ENCODE measurements at places on chromosomes 6 and 20. TPM values are rescaled to one million over a fixed set of nuclear protein-coding genes. Genes with fewer than 3 reads are reported as not detected.

The FKBP1C gene
- 1.2 TPM for total RNA-seq

The TRIM10 gene
- 0.09 TPM for total RNA-seq

The BPIFB2 gene
- not detected for total RNA-seq

The PDYN gene
- 0.59 TPM for total RNA-seq

The FAM217A gene
- total RNA-seq, result not detected

The TJAP1 gene
- total RNA-seq, result 45.1 TPM

The BPIFA1 gene
- not detected for total RNA-seq

The TXLNB gene
- total RNA-seq, result not detected

The STX16 gene
- total RNA-seq, result 81.4 TPM

The RIMS1 gene
- total RNA-seq, result 0.83 TPM

DNA sequence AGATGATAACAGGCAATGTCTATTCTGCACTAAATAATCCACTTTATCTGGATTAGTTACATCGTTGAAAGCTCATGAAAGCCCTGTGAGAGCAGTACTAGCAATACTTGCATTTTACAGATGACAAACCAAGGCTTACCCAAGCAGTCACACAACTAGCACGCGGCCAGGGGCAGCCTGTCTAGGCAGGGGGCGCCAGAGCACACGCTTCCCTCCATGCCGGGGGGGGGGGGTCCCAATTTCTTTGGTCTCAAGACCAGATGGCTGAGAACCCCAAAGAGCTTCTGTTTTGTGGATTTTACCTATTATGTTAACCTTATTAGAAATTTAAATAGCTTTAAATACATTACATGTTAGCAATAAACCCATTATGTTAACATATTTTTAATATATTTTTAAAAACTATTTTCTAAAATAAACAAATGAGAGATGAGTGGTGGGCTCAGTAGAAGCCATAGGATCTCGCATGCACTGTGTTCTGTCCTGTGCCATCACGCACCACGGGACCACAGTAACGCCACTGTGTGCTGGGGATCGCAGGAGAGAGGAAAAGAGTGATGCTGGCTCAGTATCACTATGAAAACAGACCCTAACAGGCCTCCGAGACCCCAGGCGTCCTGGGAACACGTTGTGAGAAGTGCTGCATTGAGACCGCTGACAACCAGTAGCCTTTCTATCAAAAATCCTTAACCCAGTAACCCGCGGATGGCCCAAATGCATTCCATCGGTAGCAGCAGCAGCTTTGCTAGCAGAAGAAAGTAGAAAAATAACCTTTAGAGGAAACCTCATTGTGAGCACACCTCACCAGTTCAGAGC, 5.3 kb upstream of the PRR18 start:
- peak; percentile 75 for DNase-seq

DNA sequence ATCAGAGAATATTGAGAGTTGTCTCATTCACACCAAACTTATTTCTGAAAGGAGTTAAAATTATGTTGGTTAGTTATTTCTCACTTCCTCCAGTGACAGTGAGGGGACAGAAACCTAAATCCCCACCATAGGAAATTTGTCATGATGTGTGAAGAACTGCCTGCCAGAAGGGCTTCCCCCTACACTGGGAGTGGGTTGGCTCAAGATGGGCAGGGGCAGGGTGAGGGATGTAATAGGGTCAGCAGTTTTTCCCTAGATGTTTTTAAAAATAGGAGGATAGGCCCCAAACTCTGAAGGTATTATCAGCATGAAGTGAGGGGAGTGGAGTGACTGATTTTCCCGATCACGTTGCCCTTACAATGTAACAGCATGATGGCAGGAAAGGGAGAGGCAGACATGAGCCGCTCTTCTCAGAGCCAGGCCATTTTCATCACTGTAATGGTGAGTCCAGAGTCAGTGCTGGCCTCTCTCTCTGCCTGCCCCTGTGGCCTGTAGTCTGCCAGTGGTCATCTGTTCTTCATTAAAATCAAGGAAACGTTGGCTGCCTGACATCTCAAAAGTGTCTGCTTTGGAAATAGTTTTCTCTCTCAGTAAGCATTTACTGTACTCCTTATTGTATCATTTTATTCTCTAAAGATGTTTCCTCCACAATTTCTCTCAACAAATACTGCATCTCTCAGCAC, 59.8 kb upstream of the SYNJ2 start:
- DNase-seq, result no peak

GRCh38 chr20:24032400-24032898, 43.9 kb upstream of the GGTLC1 start:
- no peak for DNase-seq

DNA sequence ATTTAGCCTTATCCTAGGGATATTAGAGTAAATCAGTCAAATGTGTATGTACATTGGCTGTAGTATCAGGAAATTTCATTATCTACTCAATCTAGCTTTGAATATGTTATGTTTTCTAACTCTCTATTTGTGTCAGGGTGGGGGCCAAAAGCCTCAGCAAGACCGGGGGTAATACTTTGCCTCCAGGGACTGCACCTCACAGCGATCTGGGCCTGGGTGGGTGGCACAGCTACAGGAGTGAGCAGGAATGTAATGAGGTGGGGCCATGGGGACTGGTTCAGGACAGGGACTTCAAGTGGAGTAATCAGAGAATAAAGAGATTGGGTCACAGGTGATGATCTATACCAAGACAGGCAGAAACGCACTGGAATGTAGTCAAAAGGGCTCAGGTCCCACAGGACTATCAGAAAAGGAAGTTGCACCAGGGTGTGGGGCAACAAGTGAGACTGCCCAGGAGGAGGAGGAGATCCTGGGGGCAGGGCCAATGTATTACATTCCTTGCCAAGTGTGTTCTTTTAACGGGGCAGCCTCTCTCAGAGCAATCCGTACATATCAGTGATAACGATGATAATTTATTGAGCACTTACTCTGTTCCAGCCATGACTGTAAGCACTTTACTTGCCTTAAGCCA, 54.0 kb downstream of the PIGU start:
- DNase-seq, result no peak

DNA sequence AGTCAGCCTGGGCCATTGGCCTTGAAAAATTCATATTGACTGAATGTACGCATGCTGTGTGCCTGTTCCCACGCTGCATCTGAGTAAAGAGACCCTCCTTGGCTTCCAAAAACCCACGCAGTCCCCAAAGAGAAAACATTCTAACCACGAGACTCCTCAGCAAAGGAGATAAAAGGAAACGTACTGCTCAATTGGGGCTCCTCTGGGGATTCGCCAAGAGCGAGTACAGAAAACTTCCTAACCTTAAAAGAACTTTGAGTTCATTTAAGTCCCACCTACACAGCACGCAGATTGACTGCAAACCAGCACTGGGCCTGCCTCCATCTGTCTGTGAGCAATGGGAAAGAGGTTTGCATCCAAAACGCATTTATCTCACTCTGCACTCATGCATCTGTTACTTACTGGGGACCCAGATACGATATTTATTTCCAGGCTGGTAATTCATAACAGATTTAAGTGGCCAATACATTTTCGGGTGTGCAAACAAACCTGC, 505.9 kb upstream of the CHD6 start:
- DNase-seq, result no peak

DNA sequence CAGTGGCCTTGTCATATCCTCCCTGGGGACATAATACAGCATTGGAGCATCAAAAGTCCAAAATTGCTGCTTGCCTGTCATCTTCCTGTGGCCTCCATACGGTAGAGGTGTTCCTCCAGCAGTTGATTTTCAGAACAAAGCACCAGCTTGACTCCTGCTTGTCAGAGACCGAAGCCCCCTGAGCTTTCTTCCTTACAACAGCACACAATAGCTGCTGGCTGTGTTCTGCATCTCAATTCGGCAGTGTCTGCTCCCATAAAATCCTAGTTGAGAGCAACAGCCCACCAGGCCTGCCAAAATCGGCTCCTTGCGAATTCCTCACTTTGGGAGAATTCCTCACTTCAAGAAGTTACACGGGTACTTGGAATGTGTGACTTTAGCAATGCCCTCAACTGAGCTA, 372.9 kb downstream of the SAMD5 start:
- no peak for DNase-seq

- peak; percentile 78 for DNase-seq
Measured at GRCh38 chr6:2984738-2985406, 13.5 kb upstream of the SERPINB6 start.

GRCh38 chr6:168540713-168541291, 99.8 kb downstream of the SMOC2 start:
- peak; percentile 83 for DNase-seq

GRCh38 chr20:23666189-23666588, 22.6 kb downstream of the CST4 start:
- no peak for DNase-seq

- no peak for DNase-seq
Measured at GRCh38 chr6:105112577-105112976, 67.2 kb downstream of the POPDC3 start.

GRCh38 chr6:100266494-100267401, 198.0 kb downstream of the SIM1 start:
- no peak for DNase-seq

DNA sequence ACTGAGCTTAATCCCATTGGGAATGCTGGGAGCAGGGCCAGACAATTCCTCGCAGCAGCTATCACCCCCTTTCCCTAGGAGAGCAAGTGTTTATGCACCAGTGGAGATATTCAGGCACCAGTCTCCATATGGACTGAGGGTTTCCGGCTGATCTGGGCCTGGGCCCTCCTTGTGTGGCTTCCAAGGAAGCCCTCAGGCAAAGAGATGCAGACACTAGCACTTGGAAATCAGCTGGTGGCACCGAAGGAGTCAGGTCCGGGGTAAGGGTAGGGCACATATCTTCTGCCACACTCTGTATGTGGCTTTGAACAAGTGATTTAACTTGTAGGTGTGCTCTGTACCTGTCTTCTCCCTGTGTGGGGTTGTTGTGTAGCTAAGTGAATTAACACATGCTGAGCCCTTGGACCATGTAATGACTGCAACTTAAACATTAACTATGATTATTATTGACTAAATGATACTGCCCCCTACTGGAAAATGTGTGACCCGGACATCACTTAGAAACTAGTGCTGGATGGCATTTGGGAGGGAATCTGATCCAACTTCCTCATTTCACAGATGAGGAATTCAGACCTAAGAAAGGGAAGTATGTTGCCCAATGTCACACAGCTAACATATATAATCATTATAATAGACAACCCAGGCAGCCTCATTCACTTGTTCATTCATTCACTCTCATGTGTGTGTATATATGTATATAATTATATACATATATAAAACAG, 19.3 kb upstream of the WFDC2 start:
- peak; percentile 47 for DNase-seq

DNA sequence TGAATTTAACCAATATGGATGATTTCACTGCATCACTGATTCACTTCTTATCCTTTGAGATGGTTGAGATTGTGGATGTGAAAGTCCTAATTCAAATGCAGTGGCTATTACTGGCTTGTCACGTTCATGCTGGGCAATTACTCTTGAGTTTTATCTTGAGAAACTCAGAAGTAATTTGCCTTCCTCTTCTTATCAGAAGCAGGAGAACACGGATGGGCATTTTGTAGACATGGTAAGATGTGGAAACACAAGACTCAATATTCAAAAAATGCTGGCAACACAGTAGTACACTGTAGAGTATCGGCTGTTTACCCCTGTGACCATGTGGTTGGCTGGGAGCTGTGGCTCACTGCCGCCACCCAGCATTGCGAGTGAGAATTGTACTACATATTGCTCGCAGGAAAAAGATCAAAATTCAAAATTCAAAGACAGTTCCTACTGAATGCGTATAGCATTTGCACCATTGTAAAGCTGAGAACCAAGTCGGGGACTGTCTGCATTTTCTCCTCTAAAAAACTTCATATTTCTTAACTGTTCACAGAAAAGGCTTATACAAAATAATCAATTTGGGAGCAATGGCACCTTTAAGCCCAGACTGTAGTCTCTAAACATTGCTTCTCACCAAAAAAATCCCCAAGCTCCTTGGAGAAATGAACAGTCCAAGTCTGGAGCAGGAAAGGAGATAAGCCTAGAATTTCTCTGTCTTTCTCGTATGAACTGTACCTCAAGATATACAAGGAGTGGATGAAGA, 61.9 kb upstream of the ELOVL5 start:
- DNase-seq, result peak; percentile 48

- no peak for DNase-seq
Measured at GRCh38 chr6:26031151-26031594, 56.1 kb upstream of the HFE start.

- no peak for DNase-seq
Measured at GRCh38 chr6:157123234-157123633, 200.1 kb downstream of the TMEM242 start.

DNA sequence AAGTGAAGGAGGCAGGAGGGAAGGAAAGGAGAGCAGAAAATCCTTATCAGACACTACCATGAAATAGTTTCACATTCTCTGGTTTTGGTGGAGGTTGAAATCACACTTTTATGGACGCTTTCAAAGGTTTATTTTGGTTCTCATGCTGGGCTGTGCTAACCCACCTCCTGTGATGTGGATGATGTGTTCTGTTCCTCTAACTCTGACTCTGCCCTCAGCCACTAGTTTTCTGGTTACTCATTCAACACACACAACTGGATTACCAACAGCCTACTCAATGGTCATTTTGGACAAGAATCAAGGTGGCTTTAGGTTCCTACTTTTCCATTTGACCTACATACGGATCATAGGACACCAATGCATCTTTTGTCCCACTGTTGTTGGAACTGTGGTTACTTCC, 522.1 kb upstream of the BTBD3 start:
- DNase-seq, result no peak

DNA sequence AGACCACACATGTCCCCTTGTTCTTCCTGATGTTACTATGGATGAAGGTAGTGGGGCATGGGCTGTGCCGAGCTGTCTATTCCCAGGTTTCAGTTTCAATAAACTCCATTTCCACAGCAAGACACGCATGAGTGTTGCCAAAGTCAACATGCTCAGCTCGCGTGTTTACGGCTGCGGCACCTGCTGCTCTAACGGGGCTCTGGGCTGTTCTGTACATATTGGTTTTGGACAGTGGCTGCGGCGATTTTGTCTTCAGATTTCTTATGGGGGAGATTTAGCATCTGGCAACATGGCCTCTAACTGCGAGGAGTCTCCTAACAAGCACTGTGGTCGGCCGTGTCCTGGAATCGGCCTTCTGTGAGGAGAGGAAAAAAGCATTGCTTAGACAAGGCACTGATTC, 58.6 kb downstream of the TMEM242 start:
- DNase-seq, result no peak

- DNase-seq, result no peak
Measured at GRCh38 chr6:41200296-41200900, 551 bp downstream of the TREML2 start.

DNA sequence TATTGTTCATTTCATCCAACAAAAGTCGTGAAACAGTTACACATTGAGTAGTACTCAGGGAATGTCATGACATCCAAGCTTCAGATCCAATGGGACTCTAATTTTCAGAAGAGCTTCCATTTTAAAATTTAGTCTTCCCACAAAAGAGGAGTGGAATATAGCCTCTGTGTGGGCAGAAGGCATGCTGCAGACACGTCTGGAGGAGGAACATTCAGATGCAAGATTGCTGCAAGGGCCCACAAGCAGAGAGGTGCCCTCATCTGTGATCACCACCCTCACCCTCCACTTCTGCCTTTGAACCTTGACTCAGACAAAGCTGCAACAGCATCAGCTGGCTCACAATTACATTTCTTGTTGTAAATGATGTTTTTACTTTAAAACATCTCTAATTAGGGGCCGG, 29.9 kb downstream of the NRN1 start:
- no peak for DNase-seq

All from H9 (cell line).